Activated CD4-positive, alpha-beta T cell treated with anti-CD3 and anti-CD28 coated beads for 48 hours (primary cell): ENCODE measurements at places on chromosomes 1 and 21.

DNA sequence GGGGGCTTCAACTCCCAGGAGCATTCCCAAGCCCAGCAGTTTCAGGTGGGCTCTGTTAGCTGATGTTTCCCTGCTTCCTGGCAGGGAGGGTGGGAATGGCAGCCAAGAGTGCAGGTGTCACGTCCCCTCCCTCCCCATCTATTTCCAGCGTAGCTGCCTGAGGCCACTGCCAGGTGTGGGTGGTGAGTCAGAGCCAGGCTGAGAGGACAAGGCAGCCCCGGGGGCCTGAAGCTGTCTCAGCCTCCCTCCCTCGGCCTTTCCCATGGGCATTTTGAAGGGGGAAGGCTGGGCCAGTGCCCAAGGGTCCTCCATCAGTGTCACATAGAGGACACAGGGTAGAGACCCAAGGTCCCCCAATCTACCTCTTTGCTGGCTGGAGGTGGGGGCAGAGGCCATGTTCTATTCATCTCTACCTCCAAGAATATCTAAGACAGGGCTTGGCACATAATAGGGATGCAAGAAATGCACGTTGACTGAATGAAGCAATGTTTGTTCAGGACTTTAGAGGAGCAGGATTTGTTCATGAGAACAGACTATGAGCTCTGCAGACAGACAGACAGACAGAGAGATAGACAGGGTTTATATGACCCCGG is 34.4 kb upstream of the ID3 start:
- no peak for DNase-seq

GRCh38 chr1:58779801-58780382 is 4.0 kb downstream of the JUN start:
- no peak for DNase-seq

GRCh38 chr1:207910591-207911354 is at the start of gene CD34:
Gene CD34, minus strand, starts transcription at chr1:207911125. Its CDS starts 45 bp downstream, at chr1:207911080.
- peak; percentile 39 for DNase-seq

DNA sequence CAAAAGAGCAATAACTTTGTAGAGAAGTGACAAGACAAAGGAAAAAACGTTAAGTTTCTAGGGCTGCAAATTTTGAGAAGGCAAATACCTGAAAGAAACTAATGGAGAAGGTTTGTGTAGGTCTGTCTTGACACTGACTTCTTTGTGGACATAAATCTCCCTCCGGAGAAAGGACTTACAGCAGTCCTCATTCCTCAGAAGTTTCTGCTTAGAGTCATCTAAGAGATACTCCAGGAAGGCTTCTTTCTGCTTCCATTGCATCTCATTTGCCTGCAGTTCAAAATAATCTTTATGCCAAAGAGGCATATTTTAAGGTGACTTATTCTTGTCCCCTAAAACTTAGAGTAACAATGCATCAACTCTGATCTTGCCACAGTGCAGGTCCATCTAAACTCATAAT is 4.4 kb upstream of the C4BPB start:
- DNase-seq: no peak

DNA sequence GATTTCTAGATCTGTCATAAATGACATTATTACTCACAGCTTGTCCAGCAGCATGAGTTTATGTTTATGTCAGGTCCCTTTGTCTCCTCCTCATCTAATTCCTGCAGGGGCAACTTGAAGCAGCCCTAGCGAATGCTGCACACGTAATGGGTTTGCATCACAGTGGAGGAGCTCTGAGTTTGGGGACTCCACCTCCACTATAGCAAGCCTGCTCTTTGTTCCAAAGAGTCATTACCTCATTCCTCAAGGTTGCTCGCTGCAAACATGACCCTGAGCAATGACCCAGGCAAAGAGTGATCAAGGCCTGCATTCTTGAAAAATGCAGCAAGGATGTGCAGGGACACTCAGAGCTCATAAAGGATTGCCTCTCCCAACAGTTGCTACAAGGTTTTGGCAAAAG is 261.9 kb downstream of the HHIPL2 start:
- no peak for DNase-seq

GRCh38 chr1:227415115-227415790 is 97.0 kb upstream of the CDC42BPA start:
- no peak for DNase-seq
